ENCODE measurements at places on chromosomes 3 and 15. TPM values are rescaled to one million over a fixed set of nuclear protein-coding genes. Genes with fewer than 3 reads are reported as not detected.

GRCh38 chr15:89039142-89039541 is 49.1 kb upstream of the ABHD2 start:
- no peak for DNase-seq

GRCh38 chr3:187777331-187777941 is 32.2 kb upstream of the BCL6 start:
- DNase-seq = peak; percentile 46

GRCh38 chr3:129582799-129583198 is 23.7 kb downstream of the PLXND1 start:
- DNase-seq = no peak

- DNase-seq = no peak
Observed at GRCh38 chr15:56045068-56045748, 51.8 kb upstream of the NEDD4 start.

The STAG1 gene
- total RNA-seq = 28.4 TPM

DNA sequence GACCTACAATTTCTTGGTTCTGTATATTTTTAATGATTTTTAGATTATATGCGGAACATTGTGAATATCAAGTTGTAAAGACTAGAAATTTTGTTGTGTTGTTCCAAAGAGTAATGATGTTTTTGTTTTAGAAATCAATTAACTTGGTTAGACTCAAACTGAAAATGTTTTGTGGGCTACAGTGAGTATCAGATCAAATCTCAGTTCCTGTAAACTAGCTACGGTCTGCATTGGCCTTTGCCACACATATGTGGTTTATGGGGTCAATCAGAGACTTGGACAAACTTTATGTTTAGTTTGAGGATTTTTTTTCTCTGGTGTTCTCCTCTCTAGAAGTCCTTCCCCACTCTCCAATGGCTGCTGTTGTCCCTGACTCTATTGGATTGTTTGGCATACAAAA is 308.0 kb upstream of the THRB start:
- peak; percentile 26 for DNase-seq

DNA sequence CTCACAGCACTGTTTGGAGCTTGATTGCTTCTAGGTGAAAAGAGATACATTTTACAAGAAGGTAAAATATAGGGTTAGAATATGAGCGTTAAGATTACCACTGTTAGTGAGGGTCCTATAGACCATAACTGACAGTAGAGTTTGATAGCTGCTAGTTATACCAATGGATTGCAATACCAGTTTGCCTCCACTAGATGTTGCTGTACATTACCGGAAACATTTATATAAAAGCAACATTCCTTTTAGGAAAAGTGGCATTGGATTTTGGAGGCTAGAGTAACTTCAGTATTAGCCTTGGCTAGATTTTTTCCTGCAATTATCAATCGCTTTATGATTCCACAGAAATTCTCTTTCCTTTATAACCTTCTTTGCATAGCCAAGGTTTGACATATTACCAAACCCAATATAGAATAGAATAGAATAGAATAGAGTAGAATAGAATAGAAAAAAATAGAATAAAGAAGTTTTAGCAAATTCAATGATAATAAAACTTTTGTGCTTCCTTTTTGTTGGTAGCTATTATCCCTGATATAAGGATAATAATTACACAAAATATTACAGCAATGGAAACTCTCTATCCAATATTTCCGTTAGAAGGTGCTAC is 1093.6 kb upstream of the ALCAM start:
- no peak for DNase-seq

The CCDC39 gene
- total RNA-seq = 0.43 TPM

GRCh38 chr3:169448501-169448900 is 215.0 kb downstream of the MECOM start:
- no peak for DNase-seq

The FMN1 gene
- 0.05 TPM for total RNA-seq

The TGM4 gene
- total RNA-seq = not detected

DNA sequence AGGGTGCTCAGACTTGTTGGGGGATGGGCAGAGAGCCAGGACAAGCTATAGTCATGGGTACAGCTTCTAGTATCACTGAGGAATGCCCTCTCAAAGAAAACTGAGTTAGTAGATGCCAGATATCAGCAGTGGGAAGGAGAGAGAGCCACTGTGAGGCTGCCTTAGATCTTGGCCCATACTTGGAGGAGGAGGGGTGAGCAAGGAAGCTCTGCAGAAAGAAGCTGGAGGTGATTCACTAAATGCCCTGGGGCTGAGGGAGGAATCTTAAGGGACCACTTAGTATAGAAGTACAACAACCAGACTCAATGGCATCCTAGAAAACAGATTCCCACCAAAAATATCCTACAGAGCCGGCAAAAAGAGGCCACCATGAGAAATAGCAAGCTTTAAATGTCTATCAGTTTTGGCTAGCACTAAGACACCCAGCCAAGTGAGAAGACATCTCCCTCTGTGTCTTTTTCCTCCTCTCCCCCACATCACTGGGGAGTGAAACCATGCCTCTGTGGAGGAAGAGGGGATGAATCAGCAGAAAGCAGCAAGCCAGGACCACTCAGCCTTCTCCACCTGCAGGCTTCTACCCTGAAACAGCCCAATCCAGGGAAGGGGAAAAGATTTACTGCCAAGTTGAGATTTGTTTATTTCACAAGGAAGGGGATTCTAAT is 282.5 kb upstream of the STT3B start:
- no peak for DNase-seq

DNA sequence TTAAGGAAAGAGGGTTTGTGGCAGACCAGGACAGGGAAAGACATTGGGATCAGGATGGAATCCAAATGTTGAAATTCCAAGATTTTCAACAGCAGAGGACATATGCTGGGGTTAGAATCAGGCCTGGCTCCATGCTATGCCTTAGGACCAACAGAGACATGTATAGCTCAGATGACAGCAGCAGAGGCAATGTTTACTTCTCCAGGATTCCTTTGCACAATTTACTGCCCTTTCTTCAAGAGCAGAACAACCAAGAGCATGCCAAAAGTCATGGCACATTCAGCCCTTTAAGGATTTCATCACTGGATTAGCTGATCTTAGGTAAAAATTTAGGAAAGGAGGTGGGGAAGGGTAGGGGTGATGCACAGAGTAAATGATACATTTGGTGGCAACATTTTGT is 69.6 kb upstream of the GSK3B start:
- no peak for DNase-seq

The TP53BP1 gene
- 26.7 TPM for total RNA-seq

GRCh38 chr3:115709931-115710330 is 86.6 kb downstream of the GAP43 start:
- DNase-seq = no peak

DNA sequence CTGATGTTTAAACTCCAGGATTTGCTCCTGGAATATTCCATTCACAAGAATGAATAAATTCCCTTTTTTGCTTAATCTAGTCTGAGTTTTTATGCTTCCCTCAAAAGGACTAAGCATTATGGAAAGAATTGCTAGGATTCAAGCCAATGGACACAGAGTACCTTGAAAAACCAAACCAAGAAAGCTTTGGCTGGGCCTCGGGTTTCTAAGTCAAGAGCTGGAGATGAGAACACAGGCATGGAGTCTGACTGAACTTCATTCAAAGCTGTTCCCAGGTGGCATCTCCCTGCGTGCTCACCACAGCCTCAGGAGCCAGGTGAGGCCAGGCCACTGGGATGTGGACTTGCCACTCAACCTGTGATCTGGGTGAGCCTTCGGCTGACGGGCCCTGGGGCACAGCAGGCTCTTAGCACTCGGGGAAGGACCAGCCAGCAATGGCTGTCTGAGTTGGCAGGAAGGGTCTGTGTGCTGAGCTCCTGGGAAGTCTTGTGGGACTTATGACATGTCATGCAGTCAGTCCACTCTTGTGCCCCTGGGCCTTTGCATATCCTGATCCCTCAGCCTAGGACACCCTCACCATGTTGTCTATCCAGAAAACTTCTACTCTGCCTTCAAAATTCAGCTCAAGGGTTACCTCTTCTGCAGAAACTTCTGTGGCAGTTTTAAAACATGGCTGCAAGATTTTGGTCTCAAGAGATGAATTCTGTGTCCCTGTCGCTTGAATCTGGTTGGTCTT is 21.8 kb downstream of the CRABP1 start:
- DNase-seq = no peak

DNA sequence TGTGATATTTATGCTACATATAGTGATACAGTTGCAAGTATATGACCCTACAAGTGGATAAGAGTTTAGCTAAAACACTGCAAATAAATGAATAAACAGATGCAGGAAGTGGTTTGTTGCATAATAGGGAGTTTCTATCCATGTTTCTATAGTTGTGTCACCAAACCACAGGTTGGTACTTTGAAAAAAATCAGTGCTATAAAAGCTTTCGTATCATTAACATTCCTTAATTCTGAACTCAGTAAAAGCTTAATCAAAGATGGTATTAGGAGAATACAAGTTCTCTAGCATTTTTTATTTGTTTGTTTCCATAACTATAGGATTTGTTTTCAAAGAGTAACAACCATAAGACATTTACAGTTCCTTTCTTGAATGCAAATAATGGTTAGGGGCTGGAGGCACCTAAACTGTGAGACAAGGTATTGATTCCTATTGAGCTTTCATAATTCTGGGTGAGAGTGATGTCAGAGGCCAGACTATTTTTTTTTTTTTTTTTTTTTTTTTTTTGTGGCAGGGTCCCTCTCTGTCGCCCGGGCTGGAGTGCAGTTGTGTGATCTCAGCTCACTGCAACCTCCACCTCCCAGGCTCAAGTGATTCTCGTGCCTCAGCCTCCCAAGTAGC is 29.6 kb downstream of the CPOX start:
- DNase-seq = no peak

DNA sequence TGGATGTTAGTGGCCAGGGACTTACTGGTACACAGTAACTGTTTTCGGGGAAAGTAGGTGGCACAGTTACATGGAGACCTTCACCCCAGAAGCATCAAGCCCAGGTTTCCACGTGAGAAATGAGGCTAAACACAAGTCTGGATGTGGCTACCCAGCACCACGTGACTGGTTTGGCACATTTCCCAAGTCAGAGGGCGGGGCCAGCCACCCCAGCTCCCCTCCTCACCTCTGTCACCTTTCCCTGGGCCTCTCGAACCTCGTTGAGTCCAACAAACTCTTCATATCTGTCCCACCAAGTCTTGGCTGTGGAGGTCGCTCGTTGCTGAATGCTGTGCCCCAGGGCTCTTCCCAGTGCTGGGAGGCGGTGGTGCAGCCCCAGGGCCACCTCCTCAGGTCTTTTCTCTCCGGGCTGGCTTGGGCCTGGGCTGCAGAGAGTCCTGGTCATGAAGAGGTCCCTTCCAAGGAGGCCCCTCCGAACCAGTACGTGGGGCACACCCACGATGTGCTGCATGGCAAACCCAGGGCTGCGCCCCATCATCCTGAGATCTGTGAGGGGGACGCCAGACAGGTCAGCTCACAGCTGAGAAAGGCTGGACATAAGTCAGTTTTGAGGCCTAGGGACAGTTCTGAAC is 4.8 kb upstream of the PLXNB1 start:
- DNase-seq = no peak

The PDZRN3 gene
- total RNA-seq = 0.19 TPM

GRCh38 chr3:132016061-132017041 is 18.5 kb downstream of the CPNE4 start:
- DNase-seq = no peak

The ACTC1 gene
- total RNA-seq = not detected

DNA sequence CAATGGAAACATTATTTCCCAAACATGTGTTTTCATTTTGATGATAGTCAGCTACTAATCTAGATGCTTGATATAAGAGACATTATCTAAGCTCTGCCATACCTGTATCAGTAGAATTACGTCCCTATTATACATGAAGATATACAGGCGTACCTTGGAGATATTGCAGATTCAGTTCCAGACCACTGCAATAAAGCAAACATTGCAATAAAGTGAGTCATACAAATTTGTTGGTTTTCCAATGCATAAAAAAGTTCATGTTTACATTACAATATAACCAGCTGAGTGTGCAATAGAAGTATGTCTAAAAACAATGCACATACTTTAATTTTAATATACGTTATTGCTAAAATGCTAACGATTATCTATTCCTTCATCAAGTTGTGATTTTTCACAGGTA is 236.0 kb upstream of the ZNF717 start:
- DNase-seq = no peak

DNA sequence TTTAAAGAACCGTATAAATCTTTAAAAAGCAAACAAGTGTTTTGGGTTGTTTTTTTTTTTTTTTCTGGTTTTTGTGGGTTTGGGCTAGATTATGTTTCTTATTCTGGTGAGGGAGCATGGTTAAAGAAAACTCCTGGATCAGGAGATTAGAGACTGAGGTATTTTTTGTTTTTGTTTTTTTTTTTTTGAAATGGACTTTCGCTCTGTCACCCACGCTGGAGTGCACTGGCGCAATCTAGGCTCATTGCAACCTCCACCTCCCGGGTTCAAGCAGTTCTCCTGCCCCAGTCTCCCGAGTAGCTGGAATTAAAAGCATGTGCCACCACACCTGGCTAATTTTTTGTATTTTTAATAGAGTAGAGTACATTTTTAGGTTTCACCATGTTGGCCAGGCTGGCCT is 95.2 kb downstream of the SLMAP start:
- DNase-seq = no peak

The COLQ gene
- total RNA-seq = 0.72 TPM
